ENCODE measurements at places on chromosomes 16 and 17.

DNA sequence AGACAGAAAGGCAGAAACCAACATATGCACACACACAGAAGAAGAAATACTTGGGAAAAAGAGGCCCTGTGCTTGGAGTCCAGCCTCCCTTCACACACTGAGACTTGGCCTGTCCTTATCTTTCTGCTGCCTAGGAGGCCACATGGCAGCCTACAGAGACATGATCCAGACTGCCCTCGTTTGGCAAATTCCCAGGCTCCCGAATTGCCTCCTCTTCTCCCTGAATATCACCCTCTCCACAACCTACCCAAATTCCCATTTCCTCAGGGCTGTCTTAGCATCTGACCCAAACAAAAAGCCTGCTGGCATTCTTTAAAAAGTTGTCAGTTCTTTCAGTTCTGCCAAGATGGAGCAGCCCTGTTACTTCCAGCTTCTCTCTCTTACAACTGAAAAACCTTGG is 59.8 kb downstream of the DNAH17 start:
- DNase-seq, result no peak

GRCh38 chr16:1287982-1288670 is 21.3 kb upstream of the UBE2I start:
- DNase-seq, result no peak

GRCh38 chr17:67186782-67187181 is 58.2 kb downstream of the HELZ start:
- DNase-seq, result no peak

GRCh38 chr16:58440131-58440530 is 47.9 kb downstream of the GINS3 start:
- DNase-seq, result no peak

- DNase-seq, result no peak
Measured at GRCh38 chr16:2833776-2834175, 3.7 kb downstream of the ZG16B start.

DNA sequence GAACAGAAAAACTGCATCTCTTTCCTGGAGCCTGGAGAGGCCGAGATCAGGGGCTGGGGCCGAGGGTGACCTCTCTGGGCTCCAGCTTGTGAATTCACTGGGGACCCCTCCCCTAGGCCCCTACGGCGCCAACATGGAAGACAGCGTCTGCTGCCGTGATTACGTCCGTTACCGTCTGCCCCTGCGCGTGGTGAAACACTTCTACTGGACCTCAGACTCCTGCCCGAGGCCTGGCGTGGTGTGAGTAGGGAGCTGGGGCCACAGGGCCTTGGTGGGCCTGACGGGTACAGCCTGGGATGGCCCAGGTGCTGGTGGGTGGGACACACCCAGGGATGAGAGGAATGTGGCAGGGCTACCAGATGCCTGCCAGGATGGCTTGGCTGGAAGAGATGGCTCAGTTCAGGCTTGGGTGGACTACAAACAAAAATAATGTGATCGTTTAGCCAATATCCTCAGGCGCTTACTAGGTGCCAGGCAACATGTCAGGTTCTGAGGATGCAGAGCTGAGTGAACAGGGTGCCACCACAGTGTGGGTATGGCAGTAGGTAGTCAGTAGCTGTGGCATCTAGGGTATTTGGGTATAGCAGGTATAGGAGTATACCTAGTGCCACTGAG is 1.8 kb downstream of the CCL22 start:
- DNase-seq, result no peak

- DNase-seq, result no peak
Measured at GRCh38 chr17:51739245-51739886, 419.1 kb downstream of the CA10 start.

- DNase-seq, result no peak
Measured at GRCh38 chr16:82814059-82814458, 187.3 kb downstream of the CDH13 start.

DNA sequence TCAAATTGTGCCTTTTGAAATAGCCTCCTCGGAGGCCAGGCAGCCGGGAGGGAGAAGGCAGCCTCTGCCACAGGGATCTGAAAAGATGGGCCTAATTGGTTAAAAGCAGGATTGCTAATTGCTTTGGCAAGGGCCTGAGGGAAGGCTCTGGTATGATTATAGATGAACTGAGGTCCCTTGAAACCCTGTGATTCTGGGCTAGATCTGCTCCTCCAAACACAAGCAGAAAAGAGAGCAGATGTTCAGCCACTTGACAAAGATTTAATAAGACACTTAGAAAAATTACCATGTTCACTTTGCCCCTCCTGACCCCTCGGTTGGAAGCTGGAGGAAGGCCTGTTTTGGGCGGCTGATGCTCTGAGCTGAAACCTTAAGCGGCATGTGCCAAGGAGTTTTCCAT is 209.5 kb upstream of the MPHOSPH6 start:
- DNase-seq, result no peak

- DNase-seq, result no peak
Measured at GRCh38 chr16:27823421-27823820, 240.1 kb downstream of the GSG1L start.

DNA sequence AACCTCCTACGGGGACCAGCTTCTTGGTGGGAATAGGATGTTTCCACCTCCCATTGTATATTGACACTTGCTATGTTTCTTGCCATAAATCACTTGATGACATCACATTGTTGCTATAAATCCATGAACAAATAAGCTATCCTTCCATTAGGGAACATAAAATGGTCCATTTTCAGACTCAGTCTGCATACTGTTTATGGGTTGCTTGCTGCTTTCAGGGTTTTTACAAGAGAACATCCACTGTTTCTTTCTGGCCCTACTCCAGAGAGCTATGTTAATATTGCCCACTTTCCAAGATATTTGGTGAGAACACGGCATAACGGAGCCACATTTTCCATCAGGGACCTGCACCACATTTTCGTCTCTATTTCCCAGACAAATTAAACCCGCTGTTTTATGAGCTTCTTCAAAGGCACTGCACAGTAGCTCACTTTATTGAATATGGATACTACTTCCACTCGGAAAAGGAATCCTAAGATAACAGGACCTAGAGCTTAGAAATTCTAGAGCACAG is 800.2 kb downstream of the KCNJ2 start:
- no peak for DNase-seq

DNA sequence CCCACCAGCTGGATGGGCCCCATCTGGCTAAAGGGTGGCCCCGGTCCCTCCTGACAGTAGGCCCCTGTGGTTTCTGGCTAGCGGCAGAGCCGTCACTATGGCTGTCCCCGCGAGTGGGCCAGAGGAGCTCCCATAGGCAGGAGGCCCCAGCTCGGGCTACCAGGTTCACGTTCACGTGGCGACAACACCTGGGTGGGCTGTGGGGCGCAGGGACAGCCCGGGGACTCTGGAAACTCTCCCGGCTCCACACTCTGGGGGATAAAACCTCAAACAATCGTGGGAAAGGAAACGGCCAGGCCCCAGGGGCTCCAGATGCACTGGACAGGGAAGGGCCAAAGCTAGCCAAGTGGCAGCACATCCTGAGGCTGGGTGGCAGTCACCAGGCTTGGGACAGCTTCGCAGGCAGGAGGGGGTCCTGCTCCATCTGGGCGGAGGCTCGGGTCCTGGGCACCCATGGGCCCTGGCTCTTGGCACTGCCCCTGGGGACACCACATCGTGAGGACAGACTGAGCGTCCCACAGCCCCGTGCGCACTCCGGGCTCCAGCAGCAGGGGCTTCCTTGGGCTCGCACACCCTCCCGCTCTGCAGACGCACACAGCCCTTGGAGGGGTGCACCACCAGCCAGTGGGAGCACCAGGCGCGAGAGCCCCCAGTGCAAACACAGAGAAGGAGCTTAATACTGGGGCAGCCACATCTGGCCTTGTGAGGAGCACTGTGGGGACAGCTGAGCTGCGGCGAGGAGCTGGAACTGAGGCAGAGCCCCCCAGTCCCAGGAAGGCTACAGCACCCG is 4.4 kb downstream of the RNF166 start:
- DNase-seq, result no peak

GRCh38 chr16:87853411-87854052 is 15.8 kb downstream of the SLC7A5 start:
- peak; percentile 44 for DNase-seq

GRCh38 chr17:55666806-55667205 is 55.9 kb downstream of the TMEM100 start:
- no peak for DNase-seq

DNA sequence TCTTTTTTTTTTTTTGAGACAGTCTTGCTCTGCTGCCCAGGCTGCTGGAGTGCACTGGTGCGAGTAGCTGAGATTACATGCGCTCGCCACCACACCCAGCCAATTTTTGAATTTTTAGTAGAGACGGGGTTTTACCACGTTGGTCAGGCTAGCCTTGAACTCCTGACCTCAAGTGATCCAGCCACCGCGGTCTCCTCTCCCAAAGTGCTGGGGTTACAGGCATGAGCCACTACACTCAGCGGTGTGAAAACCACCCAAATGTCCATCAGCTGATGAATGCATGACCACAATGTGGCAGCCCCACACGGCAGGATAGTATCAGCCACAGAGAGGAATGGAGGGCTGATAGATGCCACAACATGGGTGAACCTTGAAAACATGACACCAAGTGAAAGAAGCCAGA is 2.1 kb downstream of the P2RX5 start:
- DNase-seq, result no peak

GRCh38 chr17:7380855-7381683 is at the start of gene TNK1:
Gene TNK1, plus strand, starts transcription at chr17:7381089. Its CDS starts 1,838 bp downstream, at chr17:7382927.
- no peak for DNase-seq

DNA sequence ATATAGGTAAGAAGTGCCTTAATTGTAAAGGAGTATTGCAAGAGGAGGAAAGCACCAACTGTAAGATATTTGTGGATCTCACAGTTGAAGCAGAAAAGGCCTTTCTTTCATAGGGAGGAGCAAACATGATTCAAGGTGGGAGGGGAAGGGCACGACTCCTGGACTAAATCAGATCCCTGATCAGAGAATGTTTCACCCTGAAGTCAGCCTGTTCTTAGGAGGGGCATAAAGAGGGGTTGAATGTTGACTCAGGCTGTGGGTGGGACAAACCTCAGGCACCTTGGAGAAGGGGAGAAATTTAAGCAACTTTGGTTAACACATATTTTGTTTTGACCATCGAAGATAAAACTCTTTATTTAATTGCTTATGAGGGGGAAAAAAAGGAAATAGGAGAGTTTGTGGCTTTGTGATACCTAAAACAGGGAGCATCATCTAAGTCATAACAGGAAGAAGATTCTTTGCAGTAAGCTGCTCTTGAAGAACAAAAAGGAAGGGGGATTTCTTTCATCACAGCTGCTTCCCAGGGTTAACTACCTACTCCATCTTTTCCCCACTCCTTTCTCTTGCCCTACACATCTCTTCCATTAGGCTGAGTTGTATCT is 158.6 kb upstream of the ZNF267 start:
- DNase-seq, result no peak

DNA sequence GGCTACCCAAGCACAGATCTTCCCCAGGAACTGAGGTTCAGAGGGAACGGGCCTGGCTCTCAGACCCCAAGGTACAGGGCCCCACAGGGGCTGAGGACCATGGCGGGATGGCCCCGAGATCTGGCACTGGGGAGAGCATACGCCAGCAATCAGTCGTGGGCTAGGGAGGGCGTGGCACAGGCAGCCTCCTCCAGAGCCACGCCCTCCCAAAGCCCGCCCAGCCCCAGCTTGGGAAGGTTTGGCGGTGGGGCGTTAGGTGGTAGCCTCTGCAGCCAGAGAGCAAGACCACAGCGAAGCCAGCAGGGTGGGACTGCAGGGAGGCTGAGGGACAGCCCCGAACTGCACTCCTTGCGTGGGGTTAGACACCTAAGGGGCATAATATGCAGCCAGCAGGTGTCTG is 11.6 kb downstream of the WNT9B start:
- DNase-seq, result no peak

GRCh38 chr17:41211845-41212466 is 14.5 kb upstream of the KRTAP9-2 start:
- DNase-seq, result no peak

DNA sequence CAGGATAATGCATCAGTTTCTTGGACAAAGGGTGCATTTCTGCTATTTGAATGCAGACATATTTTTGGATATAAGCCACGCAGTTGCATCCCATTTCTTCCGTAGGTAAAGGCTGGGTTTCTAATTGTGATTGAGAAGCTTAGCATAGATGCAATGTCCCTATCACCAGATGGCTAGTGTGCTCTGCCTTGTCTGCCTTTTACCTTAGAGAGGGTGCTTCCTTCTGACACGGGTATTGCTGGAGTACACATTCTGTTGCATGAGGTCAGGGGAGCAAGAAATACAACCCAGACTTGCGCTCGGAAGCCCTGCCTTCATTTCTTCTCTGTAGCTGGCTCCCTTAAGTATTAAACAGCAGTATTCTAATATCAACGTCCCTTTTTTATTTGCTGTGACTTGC is 337.4 kb downstream of the WWOX start:
- no peak for DNase-seq

DNA sequence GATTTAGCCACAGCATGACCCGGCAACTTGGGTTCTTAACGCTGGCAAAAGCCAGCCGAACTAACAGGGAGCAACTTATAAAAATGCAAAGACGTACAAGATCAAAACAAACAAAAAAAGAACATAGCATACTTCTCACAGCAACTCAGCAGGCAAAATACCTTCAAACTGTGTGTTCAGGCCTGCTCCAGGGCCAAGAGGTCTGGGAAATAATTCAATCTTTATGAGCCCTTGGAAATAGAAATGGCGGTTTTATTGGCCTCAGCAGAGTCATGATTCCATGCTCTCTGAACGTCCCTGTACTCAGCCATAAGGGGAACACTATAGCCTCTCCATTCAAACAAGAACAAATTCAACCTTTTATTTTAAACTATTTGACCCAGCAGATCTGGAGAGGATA is 101.3 kb upstream of the C17orf78 start:
- DNase-seq, result no peak

DNA sequence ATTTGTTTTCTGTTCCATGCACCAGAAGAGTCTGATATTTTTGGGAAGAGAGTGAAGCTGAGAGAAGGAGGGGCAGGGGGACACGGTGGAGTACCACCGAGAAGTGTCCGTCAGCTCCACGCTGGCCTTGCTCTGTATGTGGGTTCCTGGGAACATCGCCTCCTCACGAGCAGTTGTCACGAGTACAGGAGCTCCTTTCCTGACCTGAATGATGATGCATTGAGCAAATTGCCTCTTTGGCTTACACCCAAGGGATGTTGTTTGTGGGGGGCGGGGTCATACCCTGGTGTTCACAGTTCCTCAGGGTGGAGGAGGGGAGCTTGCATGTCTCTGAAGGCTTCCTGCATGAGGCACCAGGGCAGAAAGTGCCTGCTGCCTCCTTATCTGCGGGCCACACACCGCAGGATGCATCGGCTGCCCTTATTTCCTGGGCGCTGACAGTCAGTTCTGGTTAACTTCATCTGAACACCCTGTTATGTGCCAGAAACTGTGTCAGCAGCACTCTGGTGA is 36.2 kb downstream of the RGS9 start:
- no peak for DNase-seq
